ENCODE measurements at places on chromosomes 7 and 10.
A peak's percentile ranks its signal among the peaks of the same experiment; 100 is the strongest.

DNA sequence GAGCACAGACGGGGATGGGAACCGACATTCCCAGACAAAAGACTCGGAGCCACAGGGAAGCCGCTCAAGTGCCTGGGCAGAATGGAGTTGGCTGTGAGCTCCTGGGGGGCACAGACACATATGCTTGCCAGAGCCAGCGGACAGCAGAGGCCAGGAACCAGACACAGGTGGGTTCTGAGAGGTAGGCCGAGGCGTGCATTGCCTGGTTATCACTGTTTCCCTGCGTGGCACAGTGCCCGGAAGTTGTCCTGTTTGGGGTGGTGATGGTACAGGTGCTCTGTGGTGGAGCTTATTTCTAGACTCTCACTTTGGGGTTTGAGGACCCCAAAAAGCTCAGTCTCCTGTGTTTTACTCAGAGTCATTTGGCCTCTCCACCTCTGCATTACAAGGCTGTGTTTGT lies 2.5 kb downstream of the PALD1 start:
- no peak overlapping the region for H3K27ac ChIP-seq
- no peaks in the 10 kb centered on the region for H3K36me3 ChIP-seq
- H3K4me1 ChIP-seq: peaks cover 4% of the 10 kb centered on the region
- H3K4me3 ChIP-seq: no peak overlapping the region
- peaks cover 37% of the 10 kb centered on the region for H3K27me3 ChIP-seq

DNA sequence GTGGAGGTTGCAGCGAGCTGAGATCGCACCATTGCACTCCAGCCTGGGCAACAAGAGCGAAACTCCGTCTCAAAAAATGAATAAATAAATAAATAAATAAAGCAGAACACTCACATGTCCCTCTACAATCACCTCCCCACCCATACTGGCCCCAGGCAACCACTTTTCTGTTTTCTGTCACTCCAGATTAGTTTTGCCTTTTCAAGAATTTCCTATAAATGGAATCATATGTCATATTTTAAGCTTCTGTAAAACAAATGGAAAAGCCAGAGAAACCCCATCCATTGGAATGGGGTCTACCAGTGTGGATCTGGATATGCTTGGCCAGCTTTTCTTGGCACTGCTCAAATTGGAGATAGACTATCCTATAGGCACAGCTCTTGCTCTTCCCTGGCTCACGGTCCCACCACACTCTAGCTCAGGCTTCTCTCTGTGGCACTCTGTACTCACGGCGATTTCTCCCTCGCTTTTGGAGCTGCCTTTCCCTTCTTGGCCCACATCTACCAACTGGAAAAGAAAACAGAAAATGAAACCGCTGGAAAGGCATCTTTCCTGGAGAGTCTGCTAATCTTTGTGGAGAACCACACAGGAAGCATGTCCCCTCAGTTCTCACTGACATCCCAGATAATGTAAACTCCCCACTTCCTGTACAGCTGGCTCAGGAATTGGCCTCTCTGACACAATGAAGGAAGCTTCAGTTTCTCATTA lies 210.1 kb downstream of the JCAD start:
- H3K36me3 ChIP-seq: no peaks in the 10 kb centered on the region
- no peak for DNase-seq
- peak overlapping the region; percentile 4 for H3K27ac ChIP-seq
- H3K27me3 ChIP-seq: no peaks in the 10 kb centered on the region
- H3K4me1 ChIP-seq: peaks cover 17% of the 10 kb centered on the region
- no peak overlapping the region for H3K4me3 ChIP-seq

GRCh38 chr7:151141311-151141854 lies 26.1 kb downstream of the GBX1 start:
- H3K4me3 ChIP-seq: no peak overlapping the region
- H3K4me1 ChIP-seq: no peaks in the 10 kb centered on the region
- no peaks in the 10 kb centered on the region for H3K27me3 ChIP-seq
- peaks cover 41% of the 10 kb centered on the region for H3K36me3 ChIP-seq
- no peak overlapping the region for H3K27ac ChIP-seq
- no peak for DNase-seq

GRCh38 chr10:129345763-129346162 lies 121.3 kb upstream of the MGMT start:
- no peaks in the 10 kb centered on the region for H3K27me3 ChIP-seq
- no peak overlapping the region for H3K4me3 ChIP-seq
- no peak for DNase-seq
- no peaks in the 10 kb centered on the region for H3K4me1 ChIP-seq

GRCh38 chr7:36249091-36249490 lies 96.0 kb downstream of the EEPD1 start:
- H3K36me3 ChIP-seq: no peaks in the 10 kb centered on the region
- no peaks in the 10 kb centered on the region for H3K4me1 ChIP-seq
- H3K4me3 ChIP-seq: no peak overlapping the region
- H3K27me3 ChIP-seq: no peaks in the 10 kb centered on the region
- H3K27ac ChIP-seq: no peak overlapping the region

DNA sequence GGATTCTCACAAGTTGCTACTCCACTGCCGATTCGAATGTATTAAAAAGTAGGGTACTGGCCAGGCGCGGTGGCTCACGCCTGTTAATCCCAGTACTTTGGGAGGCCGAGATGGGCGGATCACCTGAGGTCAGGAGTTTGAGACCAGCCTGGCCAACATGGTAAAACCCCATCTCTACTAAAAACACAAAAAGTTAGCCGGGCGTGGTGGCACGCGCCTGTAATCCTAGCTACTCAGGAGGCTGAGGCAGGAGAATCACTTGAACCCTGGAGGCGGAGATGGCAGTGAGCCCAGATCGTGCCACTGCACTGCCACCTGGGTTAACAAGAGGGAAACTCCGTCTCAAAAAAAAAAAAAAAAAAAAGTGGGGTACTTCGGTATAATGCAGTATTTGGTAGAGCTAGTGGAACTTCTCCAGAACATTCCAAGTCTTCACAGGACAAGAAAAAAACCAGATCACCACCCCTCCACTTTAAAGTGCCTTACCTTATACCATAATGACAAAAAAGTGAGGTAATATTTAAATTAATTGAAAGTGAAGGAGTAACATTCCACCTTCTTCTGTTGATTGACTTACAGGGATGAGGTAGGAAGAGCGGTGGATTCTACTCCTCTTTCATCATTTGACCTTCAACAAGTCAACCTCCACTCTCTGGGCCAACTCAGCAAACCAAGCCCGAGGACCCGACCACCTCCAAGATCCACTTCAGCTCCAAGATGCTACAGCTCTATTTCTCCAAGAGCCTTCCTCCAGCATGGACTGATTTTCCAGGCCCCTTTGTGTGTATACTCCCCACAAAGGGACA lies 2.0 kb downstream of the BAZ1B start:
- H3K36me3 ChIP-seq: peaks cover 57% of the 10 kb centered on the region
- H3K27ac ChIP-seq: peak overlapping the region; percentile 70
- H3K4me1 ChIP-seq: peaks cover 12% of the 10 kb centered on the region
- peak; percentile 12 for DNase-seq

DNA sequence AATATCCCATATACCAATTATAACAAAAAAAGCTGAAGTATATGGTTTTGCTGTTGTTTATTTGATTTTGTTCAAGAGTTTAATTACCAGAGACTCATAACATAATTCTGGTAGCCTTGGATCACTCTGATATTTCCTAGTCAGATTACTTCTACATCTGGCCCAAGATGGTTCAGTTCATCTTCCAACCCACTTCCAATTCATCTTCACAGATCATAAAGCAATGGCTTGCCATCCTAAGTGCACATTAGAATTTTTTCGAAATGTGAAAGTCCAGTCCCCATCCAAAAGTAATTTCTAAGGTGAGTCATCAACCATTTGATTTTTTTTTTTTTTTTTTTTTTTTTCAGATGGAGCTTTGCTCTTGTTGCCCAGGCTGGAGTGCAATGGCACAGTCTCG lies 8.0 kb upstream of the HIBADH start:
- no peaks in the 10 kb centered on the region for H3K4me1 ChIP-seq
- no peak overlapping the region for H3K4me3 ChIP-seq
- H3K27me3 ChIP-seq: no peaks in the 10 kb centered on the region
- DNase-seq: no peak
- H3K27ac ChIP-seq: no peak overlapping the region
- H3K36me3 ChIP-seq: no peaks in the 10 kb centered on the region

DNA sequence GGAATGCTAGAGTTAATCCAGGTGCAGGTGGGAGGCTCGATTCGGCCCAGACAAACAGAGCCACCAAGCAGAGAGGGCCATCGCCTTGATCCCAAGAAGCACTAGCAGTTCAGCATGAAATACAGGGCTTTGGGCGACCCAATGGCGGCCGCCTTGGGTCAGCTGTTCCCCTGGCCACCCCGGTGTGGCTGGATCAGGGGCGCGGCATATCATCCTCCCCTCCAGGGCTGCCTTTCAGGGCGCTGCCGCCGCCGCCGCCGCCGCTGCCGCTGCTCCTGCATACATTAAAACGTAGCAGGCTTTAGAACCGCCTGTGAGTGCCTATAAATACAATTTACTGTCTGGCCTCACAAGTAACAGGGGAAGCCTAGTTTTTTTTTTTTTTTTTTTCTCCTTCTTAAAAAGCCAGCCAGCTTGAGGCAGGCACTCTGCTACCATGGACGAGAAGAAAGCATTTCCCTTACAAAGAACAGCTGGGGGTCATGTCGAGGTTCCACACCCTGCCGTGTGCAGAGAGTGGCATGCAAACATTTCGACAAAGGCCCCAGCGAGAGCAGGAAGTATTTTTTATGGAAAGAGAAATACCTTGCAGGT lies 57.7 kb upstream of the EFCAB10 start:
- no peak overlapping the region for H3K27ac ChIP-seq
- DNase-seq: no peak
- peaks cover 7% of the 10 kb centered on the region for H3K36me3 ChIP-seq
- no peaks in the 10 kb centered on the region for H3K27me3 ChIP-seq
- no peak overlapping the region for H3K4me3 ChIP-seq
- no peaks in the 10 kb centered on the region for H3K4me1 ChIP-seq

DNA sequence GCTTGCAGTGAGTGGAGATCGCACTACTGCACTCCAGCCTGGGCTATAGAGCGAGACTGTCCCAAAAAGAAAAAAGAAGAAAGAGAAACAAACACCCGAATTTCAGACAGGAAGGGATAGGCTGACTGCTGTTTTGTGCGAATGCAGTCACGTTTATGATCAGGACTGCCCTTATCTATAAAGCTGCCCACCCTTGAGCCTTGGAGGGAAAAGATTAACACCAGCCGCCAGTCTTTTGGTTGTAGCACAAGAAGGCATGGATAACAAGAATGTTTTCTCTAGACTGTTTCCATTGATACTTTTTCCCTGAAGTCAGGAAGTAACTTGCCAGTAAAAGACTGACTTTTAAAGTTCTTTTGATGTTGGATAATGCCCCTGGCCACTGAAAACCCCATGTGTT lies 314.0 kb downstream of the BICC1 start:
- no peaks in the 10 kb centered on the region for H3K27me3 ChIP-seq
- H3K36me3 ChIP-seq: no peaks in the 10 kb centered on the region
- H3K4me3 ChIP-seq: no peak overlapping the region
- H3K4me1 ChIP-seq: peaks cover 3% of the 10 kb centered on the region
- H3K27ac ChIP-seq: no peak overlapping the region

DNA sequence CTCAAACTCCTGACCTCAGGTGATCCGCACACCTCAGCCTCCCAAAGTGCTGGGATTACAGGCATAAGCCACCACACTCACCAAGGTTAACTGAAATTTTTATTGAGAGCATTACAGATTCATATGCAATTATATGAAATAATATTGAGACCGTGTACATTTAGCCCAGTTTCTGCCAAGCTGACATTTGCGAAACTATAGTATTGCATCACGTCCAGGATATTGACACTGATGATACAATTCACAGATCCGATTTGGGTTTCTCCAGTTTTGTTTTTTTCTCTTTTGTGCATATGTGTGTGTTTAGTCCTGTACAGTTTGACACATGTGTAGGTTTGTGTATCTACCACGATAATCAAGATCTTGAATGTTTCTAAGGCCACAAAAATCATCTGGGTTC lies 627.9 kb upstream of the FOXK1 start:
- no peak overlapping the region for H3K27ac ChIP-seq
- DNase-seq: no peak
- H3K36me3 ChIP-seq: no peaks in the 10 kb centered on the region

GRCh38 chr10:92846-93245 lies 42.4 kb upstream of the ZMYND11 start:
- DNase-seq: no peak
- H3K4me3 ChIP-seq: no peak overlapping the region
- H3K36me3 ChIP-seq: no peaks in the 10 kb centered on the region
- no peak overlapping the region for H3K27ac ChIP-seq
- H3K27me3 ChIP-seq: no peaks in the 10 kb centered on the region

GRCh38 chr10:21080261-21080660 lies 183.2 kb upstream of the NEBL start:
- no peaks in the 10 kb centered on the region for H3K27me3 ChIP-seq
- no peaks in the 10 kb centered on the region for H3K4me1 ChIP-seq
- no peak for DNase-seq
- no peak overlapping the region for H3K4me3 ChIP-seq

GRCh38 chr10:98425511-98426352 lies 10.8 kb upstream of the PYROXD2 start:
- no peaks in the 10 kb centered on the region for H3K4me1 ChIP-seq
- H3K36me3 ChIP-seq: no peaks in the 10 kb centered on the region
- no peak for DNase-seq
- no peaks in the 10 kb centered on the region for H3K27me3 ChIP-seq
- no peak overlapping the region for H3K27ac ChIP-seq
- H3K4me3 ChIP-seq: no peak overlapping the region

- no peak overlapping the region for H3K27ac ChIP-seq
- no peak overlapping the region for H3K4me3 ChIP-seq
- no peaks in the 10 kb centered on the region for H3K4me1 ChIP-seq
- no peaks in the 10 kb centered on the region for H3K36me3 ChIP-seq
- H3K27me3 ChIP-seq: no peaks in the 10 kb centered on the region
Observed at GRCh38 chr7:3691478-3692158, 390.6 kb downstream of the SDK1 start.

DNA sequence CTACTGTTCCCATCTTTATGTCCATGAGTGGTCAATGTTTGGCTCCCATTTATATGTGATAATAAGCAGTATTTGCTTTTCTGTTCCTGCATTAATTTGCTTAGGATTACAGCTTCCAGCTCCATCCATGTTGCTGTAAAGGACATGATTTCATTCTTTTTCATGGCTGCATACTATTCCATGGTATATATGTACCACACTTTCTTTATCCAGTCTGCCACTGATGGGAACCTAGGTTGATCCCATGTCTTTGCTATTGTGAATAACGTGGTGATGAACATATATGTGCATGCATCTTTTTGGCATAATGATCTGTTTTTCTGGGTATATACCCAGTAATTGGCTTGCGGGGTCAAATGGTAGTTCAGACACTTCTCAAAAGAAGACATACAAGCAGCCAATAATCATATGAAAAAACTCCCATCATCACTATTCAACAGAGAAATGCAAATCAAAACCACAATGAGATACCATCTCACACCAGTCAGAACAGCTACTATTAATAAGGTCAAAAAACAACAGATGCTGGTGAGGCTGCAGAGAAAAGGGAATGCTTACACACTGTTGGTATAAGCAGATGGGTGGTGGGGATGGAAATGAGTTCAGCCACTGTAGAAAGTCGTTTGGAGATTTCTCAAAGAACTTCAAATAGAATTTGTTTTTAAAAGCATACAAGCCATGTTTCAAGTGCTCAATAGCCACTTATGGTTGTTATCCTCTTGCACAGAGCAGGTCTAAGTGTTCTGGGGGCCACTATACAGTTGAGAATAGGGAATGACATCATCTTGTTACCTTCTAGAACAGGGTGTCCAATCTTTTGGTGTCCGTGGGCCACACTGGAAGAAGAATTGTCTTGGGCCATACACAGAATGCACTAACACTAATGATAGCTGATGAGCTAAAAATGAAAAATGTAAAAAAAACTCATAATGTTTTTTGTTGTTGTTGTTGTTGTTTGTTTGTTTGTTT lies 23.2 kb upstream of the SDK1 start:
- H3K4me1 ChIP-seq: peaks cover 11% of the 10 kb centered on the region

Data from RWPE2 (cell line).